ENCODE measurements at places on chromosomes 4 and X.

- no peak for DNase-seq
Observed at GRCh38 chr4:169269916-169270809, 593 bp downstream of the SH3RF1 start.

DNA sequence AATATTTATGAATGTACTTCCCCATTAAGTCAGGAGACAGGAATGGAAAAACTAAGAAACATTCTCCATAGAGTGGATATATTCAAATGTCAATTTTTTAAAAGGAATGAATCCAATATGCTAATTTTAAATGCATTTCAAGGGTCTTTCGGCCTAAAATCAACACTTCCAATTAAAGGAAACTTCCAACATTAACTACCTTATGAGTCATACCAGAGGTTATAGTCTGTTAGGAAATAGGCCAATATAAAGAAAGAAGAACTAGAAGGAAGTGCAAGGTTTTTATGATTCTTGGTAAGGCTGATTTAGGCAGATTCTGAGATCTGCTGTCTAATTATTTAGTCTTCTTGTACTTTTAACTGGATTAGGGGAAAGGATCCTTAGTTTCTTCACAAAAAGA lies 260.1 kb upstream of the EDNRA start:
- no peak for DNase-seq

- no peak for DNase-seq
Observed at GRCh38 chrX:44569122-44569521, 26.5 kb upstream of the FUNDC1 start.

DNA sequence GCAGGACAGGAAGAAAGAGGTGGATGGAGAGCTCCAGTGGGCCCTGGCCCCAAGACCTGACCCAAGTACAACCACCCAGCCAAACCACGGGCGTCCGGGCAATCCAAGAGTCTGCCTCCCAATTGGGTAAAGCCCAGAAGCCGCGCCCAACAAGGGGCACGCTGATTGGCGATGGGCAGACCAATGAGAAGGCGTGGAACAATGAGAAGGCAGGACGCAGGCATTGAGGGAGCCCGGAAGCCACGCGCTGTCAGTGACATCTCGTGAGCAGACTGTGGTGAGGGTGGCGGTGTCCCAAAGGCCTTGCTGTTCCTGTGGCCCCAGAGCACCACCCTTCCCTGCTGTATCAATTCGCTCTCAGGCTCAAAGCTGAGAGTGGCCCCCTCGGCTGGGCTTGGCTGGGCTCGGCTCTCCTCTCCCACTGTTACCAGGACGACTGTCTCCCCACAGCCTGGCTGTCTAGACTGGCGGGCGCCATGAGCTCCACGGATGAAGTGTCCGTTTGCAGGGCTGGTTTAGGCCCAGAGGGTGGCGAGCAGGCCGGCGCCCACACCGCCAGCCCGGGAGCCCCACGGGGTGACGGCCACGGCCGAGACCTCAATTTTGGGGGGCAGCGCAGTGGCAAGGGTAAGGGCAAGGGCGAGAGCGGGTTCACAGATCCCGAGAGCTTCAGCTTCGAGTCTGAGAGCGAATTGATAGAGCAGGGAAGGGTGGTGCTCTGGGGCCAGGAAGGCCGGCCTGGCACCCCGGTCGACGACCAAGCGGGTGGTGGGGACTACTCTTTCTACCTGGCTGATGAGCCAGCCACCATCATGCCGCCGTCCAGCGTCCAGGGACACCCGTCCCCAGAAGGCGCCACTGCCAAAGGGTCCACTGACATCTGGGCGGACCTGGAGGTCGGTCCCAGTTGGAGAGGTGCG lies at the start of gene LOC101059915:
Gene LOC101059915, plus strand, starts transcription at position 219 of the 920 bp plus-strand sequence.
- DNase-seq = no peak

- no peak for DNase-seq
Observed at GRCh38 chr4:121484633-121485032, 103.8 kb upstream of the QRFPR start.

GRCh38 chr4:183105092-183105491 lies 6.0 kb downstream of the WWC2 start:
- DNase-seq = no peak

DNA sequence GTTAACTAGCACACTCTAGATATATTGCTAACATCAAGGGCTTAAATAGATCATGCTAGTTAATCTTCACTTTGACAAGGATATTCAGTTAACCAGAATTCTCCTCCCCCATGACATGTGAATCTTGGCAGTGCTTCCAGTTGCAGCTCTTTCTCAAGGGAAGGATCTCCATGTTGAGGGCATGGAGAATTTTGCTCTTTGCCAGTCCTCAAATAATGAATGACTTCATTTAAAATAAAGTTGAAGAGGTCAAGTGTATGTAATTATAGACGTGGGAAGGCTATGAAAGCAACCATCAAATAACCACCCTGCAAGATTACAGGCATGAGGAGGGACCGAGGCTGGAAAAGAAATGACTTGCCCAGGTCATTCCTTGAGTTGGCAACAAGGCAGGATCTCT lies 87.3 kb upstream of the CPEB2 start:
- no peak for DNase-seq

- no peak for DNase-seq
Observed at GRCh38 chr4:147525494-147526271, 44.8 kb downstream of the EDNRA start.

DNA sequence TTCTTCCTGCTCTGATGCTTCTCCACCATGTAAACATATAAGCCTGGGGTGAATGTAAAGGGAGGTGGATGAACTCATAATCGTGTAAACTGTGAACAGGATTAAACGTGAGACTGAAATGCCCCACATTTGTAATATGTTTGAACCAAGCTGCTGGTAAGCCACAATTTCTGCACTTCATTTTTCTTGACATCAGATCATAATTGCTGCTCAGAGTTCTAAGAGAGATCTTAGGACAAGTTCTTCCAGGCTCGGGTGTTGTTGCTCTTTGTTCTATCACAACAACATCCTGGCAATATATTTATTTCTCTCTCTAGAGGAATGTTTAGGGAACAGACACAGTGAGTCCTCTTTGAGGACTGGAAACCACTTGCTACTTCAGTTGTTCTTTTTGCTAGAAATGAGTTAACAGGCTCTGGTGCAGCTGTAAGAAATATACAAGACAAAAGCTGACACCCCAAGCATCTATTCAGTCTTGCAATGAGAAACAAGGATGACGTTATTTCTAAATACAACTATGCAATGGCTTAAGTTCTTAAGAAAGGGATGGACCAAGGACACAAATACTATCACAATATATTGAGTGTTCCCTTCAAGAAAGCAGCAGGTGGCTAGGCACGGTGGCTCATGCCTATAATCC lies 59.6 kb downstream of the LNX1 start:
- DNase-seq = no peak
